ENCODE measurements at places on chromosomes 7 and 10. TPM values are rescaled to one million over a fixed set of nuclear protein-coding genes. Genes with fewer than 3 reads are reported as not detected.

STOX1 gene
- under 0.01 TPM for total RNA-seq

MBL2 gene
- total RNA-seq, result not detected

HMX2 gene
- total RNA-seq, result not detected

GRCh38 chr10:88530093-88530492 lies 53.0 kb downstream of the RNLS start:
- no peak for DNase-seq

NPTX2 gene
- total RNA-seq, result under 0.01 TPM

CCDC146 gene
- total RNA-seq, result 2.8 TPM

- no peak for DNase-seq
These were observed 137.6 kb downstream of the TSPAN12 start for GRCh38 chr7:120720317-120720716.

DNA sequence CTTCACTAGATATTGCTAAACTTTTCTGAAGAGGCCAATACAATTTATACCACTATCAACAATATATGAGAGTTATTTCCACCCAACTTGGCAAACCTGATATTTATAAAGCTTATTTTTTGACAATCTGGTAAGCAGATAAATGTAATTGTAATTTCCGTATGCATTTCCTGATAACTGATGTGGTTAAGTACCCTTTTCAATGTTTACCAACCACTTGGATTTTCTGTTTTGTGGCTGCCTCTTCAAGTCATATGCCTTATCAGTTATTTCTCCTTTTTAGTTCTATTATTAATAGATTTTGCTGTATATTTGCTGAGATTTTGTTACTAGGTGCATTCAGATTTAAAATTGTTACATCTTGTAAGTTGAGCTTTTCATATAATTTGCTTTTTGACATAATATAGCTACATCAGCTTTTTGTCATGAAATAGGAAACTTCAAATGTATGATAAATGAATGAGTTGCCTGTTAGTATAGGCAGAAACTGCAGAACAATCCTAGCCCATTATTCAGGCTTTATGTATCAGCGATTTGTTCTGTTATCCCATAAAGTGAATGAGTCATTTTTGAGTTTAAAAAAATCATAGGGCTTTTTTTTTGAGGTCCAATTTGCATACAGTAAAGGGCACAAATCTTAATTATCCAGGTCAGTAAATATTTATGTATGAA lies 11.5 kb downstream of the SGPL1 start:
- peak; percentile 45 for DNase-seq

DNA sequence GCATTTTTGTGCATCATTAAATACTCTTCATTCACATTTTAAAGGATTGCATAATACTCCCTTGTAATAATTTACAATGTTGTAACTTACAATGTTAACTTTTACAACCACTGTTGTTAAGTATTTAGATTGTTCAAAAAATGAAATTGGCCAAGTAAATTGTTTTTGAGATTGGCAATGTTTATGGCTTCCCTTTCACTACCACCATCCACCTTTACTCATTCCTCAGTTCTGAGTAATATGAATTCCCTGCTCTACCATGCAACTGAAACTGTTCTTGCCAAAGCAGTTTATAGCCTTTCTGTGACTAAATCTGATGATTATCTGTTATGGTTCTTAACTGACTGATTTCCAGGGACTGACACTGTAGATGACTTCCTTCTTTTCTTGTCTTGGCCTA lies 80.5 kb upstream of the TMEM106B start:
- DNase-seq, result no peak

CHAT gene
- not detected for total RNA-seq

DNA sequence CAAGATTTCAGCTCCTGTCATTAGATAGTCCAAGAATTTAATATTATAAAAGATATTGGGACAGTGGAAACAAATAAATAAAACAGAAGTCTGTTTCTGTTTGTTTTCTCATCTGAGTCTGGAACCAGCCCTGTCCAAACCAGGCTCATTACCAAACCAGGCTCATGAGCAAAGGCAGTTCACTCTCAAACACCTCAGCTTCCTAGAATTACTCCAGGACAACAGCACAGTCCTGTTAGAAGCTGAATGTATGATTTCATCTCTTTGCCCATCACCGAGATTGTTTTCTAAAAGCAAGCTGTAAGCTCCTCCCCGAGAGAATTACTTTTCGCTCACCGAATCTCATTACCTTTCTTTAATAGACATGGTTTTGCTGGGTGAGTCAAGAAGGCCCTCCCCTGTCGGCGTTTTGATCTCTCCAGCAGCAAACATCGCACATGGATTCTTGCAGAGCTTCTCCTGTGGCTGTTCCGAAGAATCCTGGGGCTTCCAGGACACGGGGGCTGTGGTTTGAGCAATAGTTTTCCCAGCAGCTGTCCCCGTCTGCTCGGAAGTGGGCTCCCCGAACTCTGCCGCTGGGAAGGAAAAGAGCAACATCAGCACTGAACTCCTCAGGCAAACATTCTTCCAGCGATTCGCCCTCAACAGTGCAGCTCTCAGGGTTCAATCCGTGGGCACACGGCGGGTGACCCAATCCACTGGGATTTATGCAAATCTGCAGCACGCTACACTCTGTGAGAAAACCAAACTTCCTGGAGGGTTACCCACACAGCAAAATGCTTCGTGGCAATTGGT lies 112.5 kb downstream of the SVIL start:
- peak; percentile 28 for DNase-seq

DNA sequence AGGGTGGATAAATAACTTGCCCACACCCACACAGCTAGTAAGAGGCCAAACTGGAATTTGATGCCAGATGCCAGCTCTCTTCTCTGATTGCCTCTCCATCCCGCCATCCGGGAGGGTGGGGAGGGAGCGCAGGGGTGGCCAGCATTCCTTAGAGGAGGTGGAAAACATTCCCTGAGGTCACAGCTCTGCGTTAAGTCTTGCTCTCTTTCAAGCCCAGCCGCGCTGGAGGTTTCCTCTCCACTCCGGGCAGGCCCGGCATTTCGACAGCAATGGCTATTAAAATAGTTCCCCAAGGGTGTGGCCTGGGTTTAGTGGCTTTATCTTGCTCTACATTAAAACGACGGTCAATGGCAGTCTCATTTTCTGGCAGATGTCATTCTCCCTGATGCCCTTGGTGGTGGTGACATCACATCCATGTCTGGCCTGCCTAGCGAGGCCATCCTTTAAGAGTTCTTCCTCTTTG lies 16.1 kb upstream of the C10orf71 start:
- DNase-seq, result no peak

DNA sequence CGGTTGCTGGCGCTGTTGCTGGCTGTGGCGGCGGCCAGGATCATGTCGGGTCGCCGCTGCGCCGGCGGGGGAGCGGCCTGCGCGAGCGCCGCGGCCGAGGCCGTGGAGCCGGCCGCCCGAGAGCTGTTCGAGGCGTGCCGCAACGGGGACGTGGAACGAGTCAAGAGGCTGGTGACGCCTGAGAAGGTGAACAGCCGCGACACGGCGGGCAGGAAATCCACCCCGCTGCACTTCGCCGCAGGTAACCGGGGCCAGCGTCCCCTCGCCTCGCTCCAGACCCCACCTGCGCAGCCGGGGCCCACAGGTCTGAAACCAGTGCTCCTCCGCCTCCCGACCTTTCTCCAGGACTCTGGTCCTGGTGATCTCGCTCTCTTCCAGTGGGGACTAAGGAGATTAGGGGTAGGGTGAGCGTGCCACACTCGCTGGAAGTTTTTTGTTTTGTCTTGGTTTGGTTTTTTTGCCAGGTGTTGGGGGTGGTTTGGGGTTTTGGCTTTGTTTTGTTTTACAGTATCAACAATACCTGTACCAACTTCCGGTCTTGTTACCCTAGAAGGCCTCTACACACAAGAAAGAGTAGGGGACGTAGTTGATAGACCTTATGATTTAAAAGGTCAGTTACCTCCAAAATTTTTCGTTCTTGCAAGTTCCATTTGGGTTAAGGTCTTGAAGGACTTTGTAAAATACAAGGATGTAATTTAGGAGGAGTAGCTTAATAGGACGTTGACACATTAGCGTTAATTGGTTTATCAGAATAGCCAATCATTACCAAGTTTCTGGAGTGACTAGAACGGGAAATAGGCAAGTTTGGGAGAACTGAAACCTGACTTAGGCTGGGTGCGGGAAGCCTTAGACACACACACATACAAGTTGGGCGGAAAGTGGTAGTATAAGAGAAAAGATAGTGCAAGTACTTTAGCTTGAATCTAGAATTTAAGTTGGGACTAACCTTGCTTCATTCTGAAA lies 704 bp downstream of the TNKS2 start:
- peak; percentile 64 for DNase-seq

DNA sequence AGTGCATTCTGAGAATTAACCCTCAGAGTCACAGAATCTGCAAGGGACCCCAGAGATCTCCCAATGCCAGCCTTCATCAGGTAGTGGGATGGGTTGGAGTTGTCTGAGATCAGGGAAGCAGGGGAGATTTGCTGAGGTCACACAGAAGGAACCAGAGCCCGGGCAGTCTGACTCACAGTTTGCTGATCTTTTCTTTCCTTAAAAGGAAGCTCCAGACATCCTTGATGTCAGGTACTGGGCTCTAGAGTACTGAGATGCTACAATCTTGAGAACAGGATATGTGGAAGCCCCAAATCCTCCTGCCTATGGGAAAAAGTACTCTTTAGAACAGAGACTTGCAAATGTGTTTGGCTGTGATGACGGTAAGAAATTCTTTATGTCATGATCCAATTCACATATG lies 706 bp downstream of the TBATA start:
- no peak for DNase-seq

All from fibroblast of lung (primary cell).